ENCODE measurements at places on chromosomes 3 and 15.

DNA sequence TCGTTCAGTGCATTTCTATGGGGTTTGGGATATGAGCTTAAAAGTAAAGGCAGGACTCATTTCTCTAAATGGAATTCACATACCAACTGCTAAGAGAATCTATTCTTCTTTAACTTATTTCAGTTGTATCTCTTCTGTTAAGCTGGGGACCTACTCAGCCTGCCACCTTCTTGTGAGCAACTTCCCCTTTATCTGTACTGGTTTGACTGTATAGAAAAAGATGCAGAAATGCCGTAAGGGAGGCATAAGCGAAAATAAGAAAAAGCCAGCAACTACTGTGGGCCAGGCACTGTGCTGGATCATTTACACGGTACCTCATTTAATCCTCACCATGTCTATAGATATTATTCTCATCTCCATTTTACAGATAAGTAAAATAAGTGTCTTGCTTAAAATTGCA is 38.4 kb downstream of the RBMS3 start:
- H3K27ac ChIP-seq = no peak overlapping the region
- H3K27me3 ChIP-seq = no peaks in the 10 kb centered on the region
- no peaks in the 10 kb centered on the region for H3K36me3 ChIP-seq
- H3K4me3 ChIP-seq = no peak overlapping the region

DNA sequence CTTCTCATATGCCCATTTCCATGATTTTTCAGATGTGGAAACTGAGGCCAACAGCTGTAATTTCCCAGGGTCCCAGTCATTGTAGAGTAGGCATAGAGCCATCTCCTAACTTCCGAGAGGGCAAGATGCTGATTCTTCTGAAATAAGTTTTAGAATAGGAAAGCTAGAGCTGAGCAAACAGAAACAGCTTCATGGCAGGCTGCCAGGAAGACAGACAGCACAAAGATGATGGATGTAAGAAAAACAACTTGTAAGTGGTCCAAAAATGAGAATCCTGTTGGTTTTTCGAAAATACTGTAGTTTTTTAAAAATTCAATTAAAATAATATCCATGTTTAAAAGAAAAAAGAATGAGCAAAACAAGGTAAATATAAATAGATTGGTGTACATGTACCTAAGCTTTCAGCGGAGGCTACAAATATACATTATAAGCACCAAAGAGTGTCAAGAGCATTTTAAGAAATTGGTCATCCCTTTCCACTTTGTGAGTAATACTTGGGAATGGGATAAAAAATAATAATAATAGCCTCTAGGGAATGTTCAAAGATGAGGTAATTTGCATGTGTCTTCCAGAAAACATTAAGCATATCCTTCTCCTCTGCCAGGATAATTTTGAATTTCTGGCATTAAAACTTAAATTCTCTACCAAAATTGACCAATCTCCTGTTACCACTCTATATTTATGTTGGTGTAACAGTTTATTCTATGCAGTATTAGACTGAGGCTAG is 406.6 kb downstream of the MECOM start:
- H3K4me3 ChIP-seq = no peak overlapping the region
- no peak for DNase-seq
- H3K4me1 ChIP-seq = no peaks in the 10 kb centered on the region
- no peak overlapping the region for H3K27ac ChIP-seq
- no peaks in the 10 kb centered on the region for H3K36me3 ChIP-seq
- no peaks in the 10 kb centered on the region for H3K27me3 ChIP-seq

- peaks cover 24% of the 10 kb centered on the region for H3K4me1 ChIP-seq
- H3K4me3 ChIP-seq = peak overlapping the region; percentile 33
- H3K36me3 ChIP-seq = peaks cover 57% of the 10 kb centered on the region
- peak overlapping the region; percentile 60 for H3K27ac ChIP-seq
- no peaks in the 10 kb centered on the region for H3K27me3 ChIP-seq
Observed at GRCh38 chr3:113607219-113607596, 74.9 kb downstream of the SIDT1 start.

- no peak overlapping the region for H3K27ac ChIP-seq
- no peak for DNase-seq
- no peaks in the 10 kb centered on the region for H3K36me3 ChIP-seq
- H3K27me3 ChIP-seq = peaks cover 4% of the 10 kb centered on the region
Observed at GRCh38 chr3:184591789-184592188, 30.2 kb downstream of the EPHB3 start.

DNA sequence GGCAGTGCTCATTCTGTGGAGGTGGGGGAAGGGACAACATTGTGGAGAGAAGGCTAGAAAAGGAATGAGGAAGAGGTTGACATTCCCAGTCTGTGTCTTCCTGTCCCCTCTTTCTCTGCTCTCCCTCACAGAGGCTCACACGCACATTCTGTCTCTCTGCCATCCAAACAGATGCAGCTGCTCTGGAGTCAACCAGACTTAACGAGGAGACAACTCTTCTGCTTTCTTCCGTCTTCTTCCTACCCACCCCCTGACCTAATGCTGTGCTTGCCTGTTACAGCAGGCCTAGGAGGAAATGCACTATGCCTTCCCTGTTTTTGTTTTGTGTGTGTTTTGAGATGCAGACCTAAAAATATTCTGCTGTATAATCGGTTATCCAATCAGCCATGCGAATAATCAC is 121.9 kb downstream of the CACNA1D start:
- peaks cover 32% of the 10 kb centered on the region for H3K27me3 ChIP-seq
- no peaks in the 10 kb centered on the region for H3K4me1 ChIP-seq
- H3K27ac ChIP-seq = no peak overlapping the region
- H3K4me3 ChIP-seq = no peak overlapping the region
- no peaks in the 10 kb centered on the region for H3K36me3 ChIP-seq

DNA sequence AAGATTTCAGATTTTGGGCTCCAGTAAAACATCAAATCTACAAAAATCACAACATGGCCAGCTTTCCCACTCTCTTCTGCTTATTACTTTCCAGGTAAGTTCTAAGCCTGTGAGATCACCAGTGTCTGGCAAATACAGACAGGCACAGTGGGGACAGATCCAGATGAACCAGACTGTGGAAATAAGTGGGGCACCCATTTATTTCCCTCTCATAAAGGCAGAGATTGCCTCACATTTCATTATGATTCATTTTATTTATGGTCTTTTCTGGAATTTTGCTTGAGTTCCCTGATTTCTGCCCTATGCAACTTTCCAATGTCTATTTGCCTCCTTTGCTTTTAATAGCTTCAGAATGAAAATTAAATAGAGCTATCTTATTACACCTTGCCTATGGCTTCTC is 66.8 kb downstream of the GREM1 start:
- no peak for DNase-seq
- no peak overlapping the region for H3K27ac ChIP-seq
- peaks cover 6% of the 10 kb centered on the region for H3K27me3 ChIP-seq
- H3K4me1 ChIP-seq = no peaks in the 10 kb centered on the region
- H3K4me3 ChIP-seq = no peak overlapping the region

DNA sequence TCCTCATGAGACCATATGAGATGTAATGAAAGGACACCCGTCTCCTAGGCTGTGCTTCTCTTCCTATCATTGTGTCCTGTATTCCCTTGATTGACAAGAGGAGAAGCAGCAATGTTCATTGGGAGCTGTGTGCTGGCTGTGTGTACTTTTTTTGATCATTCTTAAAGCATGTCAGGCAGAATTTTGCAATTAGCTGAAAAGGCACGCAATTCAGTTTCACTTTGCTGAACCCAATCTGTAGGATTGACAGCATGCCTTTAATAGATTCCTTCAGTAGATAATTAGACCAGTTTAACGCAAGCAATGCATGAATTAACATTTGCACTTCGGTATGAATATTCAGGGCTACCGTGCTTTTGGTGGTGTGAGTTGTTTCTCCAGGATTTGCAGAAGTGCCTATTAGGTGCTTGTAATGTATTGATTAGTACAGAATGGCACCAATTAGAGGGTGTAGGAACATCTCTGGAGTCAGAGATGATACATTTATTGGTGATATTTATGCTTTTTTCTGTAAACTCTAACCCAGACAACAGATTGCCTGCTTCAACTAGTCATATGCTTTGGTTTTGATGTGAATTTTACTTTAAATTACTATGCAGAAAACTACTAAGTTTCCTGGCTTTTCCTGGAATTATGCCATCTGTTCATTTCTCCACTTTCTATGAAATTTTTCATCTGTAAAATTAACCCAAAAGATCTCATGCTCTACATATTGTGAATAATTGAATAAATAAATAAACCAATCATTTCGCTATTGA is 114.3 kb downstream of the NSUN3 start:
- no peaks in the 10 kb centered on the region for H3K27me3 ChIP-seq
- H3K4me3 ChIP-seq = no peak overlapping the region
- H3K27ac ChIP-seq = no peak overlapping the region

DNA sequence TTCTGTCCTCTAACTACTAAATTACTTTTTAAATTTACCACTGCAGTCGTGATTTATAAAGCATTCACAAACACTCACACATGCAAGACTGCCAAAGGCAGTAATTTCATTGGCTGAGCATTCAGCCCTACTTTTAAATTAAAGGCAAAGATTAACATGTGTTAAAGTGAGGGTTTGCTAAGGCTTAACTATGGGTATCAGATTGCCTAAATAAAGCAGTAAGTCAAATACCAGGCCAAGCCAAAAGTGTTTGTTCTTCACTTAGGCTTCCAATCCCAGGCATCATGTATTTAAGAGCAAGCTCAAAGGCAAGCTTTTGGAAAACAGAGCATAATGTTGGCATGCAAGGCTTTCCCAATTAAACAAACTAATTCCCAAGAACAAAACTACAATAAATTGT is 187.3 kb downstream of the SUCNR1 start:
- DNase-seq = no peak
- no peaks in the 10 kb centered on the region for H3K36me3 ChIP-seq
- no peak overlapping the region for H3K4me3 ChIP-seq
- no peak overlapping the region for H3K27ac ChIP-seq

DNA sequence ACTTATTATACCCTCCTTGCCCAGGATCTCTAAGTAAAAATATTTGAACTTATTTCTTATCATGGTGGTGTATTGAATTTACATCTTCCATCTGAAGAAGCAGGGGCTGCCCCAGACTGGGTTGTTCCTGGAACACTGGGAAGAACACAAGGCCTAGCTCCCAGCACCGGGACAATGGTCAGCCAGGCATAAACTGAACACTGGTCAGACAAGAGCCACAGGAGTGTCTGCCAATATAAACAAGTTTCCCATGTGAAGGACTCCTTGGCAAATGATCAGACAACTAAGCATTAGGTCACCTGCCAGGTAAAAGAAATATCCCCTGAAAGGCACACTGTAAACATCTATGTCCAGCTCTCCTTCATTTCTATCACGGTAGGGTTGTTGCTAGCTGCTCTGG is 172.4 kb downstream of the ATP8B4 start:
- peaks cover 65% of the 10 kb centered on the region for H3K36me3 ChIP-seq
- no peak for DNase-seq
- no peak overlapping the region for H3K4me3 ChIP-seq
- H3K27ac ChIP-seq = no peak overlapping the region
- no peaks in the 10 kb centered on the region for H3K27me3 ChIP-seq

DNA sequence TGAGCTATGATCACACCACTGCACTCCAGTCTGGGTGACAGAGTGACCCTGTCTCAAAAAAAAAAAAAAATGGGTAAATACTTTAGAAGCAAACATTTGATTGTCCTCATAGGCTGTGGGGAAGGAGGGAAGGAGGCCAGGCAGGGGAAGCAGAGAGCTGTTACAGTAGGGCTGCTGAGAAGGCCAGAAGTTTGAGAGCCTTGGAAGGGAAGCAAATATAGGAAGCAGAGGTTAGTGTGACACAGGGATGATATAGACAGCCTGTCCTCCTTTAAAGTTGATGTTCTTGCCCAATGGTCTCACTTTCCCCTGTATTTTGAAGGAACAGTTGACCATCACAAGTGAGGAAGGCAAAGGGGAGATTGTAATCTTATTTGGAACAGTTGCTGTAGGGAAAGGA is 5.3 kb upstream of the ALPK3 start:
- H3K4me3 ChIP-seq = no peak overlapping the region
- H3K27ac ChIP-seq = no peak overlapping the region
- DNase-seq = no peak
- peaks cover 6% of the 10 kb centered on the region for H3K27me3 ChIP-seq

GRCh38 chr3:27976933-27977332 is 254.8 kb upstream of the EOMES start:
- no peaks in the 10 kb centered on the region for H3K27me3 ChIP-seq
- no peak for DNase-seq
- H3K4me1 ChIP-seq = peaks cover 13% of the 10 kb centered on the region

DNA sequence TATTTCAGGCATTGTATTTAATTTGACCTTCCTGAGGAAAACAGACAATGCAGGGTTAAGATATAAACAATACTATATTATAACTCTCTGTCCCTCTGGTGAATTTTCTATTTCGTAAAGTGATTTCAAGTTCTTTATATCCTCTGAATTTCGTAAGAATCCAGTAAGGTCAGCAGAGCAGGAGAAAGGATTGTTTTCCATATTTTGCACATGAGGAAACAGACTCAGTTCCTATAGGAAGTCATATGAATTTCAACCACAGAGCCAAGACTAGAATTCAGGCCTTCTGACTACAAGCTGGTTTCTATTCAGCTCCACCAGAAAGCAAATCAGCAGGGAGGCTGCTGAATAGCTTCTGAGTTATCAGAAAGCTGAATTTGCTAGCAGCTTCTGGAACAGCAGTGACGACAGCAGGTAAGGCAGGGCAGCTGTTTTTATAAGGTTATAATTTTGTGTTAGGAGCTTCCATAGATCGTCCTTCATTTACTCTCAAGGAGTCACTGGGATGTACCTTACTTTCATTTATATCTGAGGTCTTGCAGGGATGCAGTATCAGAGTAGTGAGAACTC is 11.1 kb upstream of the PLAAT1 start:
- no peaks in the 10 kb centered on the region for H3K27me3 ChIP-seq
- no peak overlapping the region for H3K27ac ChIP-seq
- H3K4me1 ChIP-seq = no peaks in the 10 kb centered on the region
- H3K36me3 ChIP-seq = no peaks in the 10 kb centered on the region
- H3K4me3 ChIP-seq = no peak overlapping the region
- no peak for DNase-seq

GRCh38 chr3:53024315-53024714 is 21.6 kb downstream of the SFMBT1 start:
- H3K4me3 ChIP-seq = no peak overlapping the region

GRCh38 chr3:82055792-82056191 is 294.3 kb upstream of the GBE1 start:
- DNase-seq = no peak
- no peak overlapping the region for H3K4me3 ChIP-seq
- no peaks in the 10 kb centered on the region for H3K27me3 ChIP-seq
- no peak overlapping the region for H3K27ac ChIP-seq

- H3K27me3 ChIP-seq = no peaks in the 10 kb centered on the region
- DNase-seq = peak; percentile 73
- peaks cover 36% of the 10 kb centered on the region for H3K4me1 ChIP-seq
- peak within 1 kb of the TSS; percentile 78 for H3K27ac ChIP-seq
- peaks cover 4% of the 10 kb centered on the region for H3K36me3 ChIP-seq
Observed at GRCh38 chr3:58008141-58009025, at the start of gene FLNB. Gene FLNB, plus strand, starts transcription at chr3:58008422. Its CDS starts 143 bp downstream, at chr3:58008565.

Measured in activated T-helper 2 cell treated with anti-CD3 and anti-CD28 coated beads, Interferon-gamma antibody, Interleukin-2, Interleukin-4, amounts not matched to agents 10 μg/mL and 5 μg/mL and 100 μg/mL, durations not matched to agents 14 hours and 24 hours and 36 hours (primary cell).